CD8-positive, alpha-beta memory T cell (primary cell): ENCODE measurements at places on chromosomes 4 and X. TPM values are rescaled to one million over a fixed set of nuclear protein-coding genes. Genes with fewer than 3 reads are reported as not detected.

DNA sequence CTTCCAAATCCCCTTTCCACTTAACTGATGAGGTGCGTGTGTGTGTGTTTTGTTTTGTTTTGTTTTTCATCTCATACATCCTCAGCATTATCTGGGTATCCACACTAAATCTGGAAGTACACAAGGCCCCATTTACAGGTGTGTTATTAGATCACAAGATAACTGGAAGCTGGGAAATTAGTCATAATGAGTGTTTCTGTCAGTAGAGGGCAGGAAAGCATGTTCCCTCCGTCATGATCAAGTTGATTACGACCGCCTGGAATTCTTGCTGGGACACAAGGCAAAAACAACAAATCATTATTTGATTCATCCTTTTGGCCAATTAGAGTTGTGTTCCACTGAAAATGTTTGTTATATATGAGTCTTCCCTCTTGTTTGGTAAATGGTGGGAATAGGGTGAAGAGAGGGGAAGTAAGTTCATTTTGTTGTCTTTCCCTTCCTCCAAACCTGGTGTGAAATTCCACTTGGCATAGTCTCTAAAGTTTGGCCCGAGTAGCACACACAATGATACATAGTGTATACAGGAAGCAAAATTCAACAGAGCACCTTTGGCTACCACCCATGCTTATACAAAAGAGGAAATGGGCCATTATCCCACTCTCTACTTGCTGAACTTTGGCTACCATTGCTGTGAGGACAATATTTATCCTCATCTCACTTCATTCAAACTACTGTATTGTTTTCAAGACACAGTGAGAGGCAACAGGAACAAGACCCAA is 33.3 kb upstream of the TLL1 start:
- no peak overlapping the region for H3K27ac ChIP-seq
- H3K36me3 ChIP-seq, result no peaks in the 10 kb centered on the region
- H3K4me3 ChIP-seq, result no peak overlapping the region

DNA sequence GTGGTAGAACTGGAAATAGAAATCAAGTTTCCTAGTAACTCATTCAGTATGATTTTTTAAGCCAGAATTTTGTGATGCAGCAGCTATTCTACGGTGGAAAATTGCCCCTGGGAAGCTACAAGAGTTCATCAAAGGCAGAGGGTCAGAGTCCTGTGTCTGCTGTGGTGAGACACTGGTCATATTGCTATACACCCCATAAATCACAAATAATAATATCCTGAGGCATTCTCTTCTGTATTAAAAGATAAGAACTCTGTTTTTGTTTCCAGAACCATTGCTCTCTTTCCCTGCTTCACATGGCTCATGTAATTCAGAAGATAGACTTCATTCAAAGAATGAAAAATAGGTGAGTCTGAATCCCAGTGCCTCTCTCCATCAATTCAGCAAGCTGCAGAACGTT is 188.8 kb upstream of the NOCT start:
- H3K36me3 ChIP-seq, result no peaks in the 10 kb centered on the region
- no peaks in the 10 kb centered on the region for H3K27me3 ChIP-seq
- no peaks in the 10 kb centered on the region for H3K4me1 ChIP-seq
- no peak overlapping the region for H3K27ac ChIP-seq
- DNase-seq, result no peak

- H3K27me3 ChIP-seq, result no peaks in the 10 kb centered on the region
- no peak overlapping the region for H3K27ac ChIP-seq
- no peaks in the 10 kb centered on the region for H3K36me3 ChIP-seq
- H3K4me3 ChIP-seq, result no peak overlapping the region
- no peak for DNase-seq
Measured at GRCh38 chrX:34810916-34811315, 131.7 kb upstream of the FAM47B start.

DNA sequence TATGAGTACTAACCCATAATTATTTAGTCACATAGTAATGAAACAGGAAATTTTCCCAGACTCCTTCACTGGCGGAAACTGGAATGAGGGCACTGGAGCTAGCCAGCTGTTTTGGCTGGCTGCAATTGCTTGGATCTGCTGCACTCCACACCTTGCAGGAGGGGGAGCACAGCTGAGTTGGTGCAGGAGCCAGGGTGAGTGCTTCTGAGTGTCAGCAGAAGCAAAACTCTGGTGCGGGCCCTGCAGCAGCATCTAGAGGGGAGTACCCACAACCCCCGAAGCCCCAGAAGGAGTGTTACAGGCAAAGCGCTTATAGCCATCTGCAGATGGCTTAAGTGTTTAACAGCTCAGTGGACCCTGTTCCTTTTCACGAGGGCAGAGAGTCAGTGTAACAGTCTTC is 96.1 kb downstream of the RPA4 start:
- no peak overlapping the region for H3K27ac ChIP-seq
- no peaks in the 10 kb centered on the region for H3K36me3 ChIP-seq
- H3K27me3 ChIP-seq, result no peaks in the 10 kb centered on the region
- no peak for DNase-seq
- no peak overlapping the region for H3K4me3 ChIP-seq
- H3K4me1 ChIP-seq, result no peaks in the 10 kb centered on the region

DNA sequence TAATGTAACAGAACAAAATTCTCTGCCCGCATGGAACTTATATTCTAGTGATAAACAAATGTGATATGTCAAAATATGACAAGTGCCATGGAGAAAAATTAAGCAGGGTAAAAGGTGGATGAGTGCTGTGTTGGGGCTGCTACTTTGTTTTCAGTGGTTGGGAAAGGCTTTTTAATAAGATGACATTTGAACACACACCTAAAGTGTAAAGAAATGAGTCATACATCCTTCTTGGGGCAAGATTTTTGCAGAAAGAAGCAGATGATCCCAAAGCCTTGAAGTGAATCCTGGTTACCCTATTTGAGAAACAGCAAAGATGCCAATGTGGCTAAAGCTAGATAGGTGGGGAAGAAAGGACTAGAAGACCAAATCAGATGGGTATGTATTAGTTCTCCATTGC is 564.1 kb downstream of the INPP4B start:
- no peaks in the 10 kb centered on the region for H3K27me3 ChIP-seq
- no peak overlapping the region for H3K4me3 ChIP-seq
- no peak overlapping the region for H3K27ac ChIP-seq
- H3K36me3 ChIP-seq, result no peaks in the 10 kb centered on the region
- no peak for DNase-seq

- H3K36me3 ChIP-seq, result no peaks in the 10 kb centered on the region
- H3K27ac ChIP-seq, result no peak overlapping the region
- no peaks in the 10 kb centered on the region for H3K27me3 ChIP-seq
Measured at GRCh38 chr4:40788331-40788730, 38.6 kb downstream of the NSUN7 start.

- DNase-seq, result no peak
- H3K4me3 ChIP-seq, result no peak overlapping the region
- no peak overlapping the region for H3K27ac ChIP-seq
- H3K4me1 ChIP-seq, result no peaks in the 10 kb centered on the region
Measured at GRCh38 chr4:17962171-17962570, 59.4 kb downstream of the LCORL start.

GRCh38 chr4:39043058-39043860 is 11.1 kb upstream of the TMEM156 start:
- DNase-seq, result no peak
- no peaks in the 10 kb centered on the region for H3K27me3 ChIP-seq
- H3K36me3 ChIP-seq, result no peaks in the 10 kb centered on the region
- peaks cover 32% of the 10 kb centered on the region for H3K4me1 ChIP-seq
- H3K4me3 ChIP-seq, result peak overlapping the region; percentile 65

GRCh38 chr4:61427099-61427817 is 227.1 kb downstream of the ADGRL3 start:
- no peaks in the 10 kb centered on the region for H3K4me1 ChIP-seq
- no peaks in the 10 kb centered on the region for H3K36me3 ChIP-seq
- no peak for DNase-seq
- H3K27ac ChIP-seq, result no peak overlapping the region

Gene UCP1
- not detected for total RNA-seq

Gene BLOC1S4
- total RNA-seq, result 21.5 TPM
